H1 (cell line): ENCODE measurements at places on chromosomes 2 and 18. TPM values are rescaled to one million over a fixed set of nuclear protein-coding genes. Genes with fewer than 3 reads are reported as not detected.

The ARHGEF4 gene
- 10.6 and 14.5 TPM in 2 replicates for polyA plus RNA-seq

The EPG5 gene
- 11.6 and 14.1 TPM in 2 replicates for polyA plus RNA-seq

The DNAJC5G gene
- 0.75 and 0.83 TPM in 2 replicates for polyA plus RNA-seq

The ARHGAP28 gene
- polyA plus RNA-seq = 2.0 and 2.9 TPM in 2 replicates
